ENCODE measurements at places on chromosomes 1 and 21. TPM values are rescaled to one million over a fixed set of nuclear protein-coding genes. Genes with fewer than 3 reads are reported as not detected.

AMY1C gene
- not detected for total RNA-seq

FNDC5 gene
- not detected for total RNA-seq

ANGPTL3 gene
- not detected for total RNA-seq

TMPRSS15 gene
- not detected for total RNA-seq

SWT1 gene
- total RNA-seq, result 16.0 TPM

DNA sequence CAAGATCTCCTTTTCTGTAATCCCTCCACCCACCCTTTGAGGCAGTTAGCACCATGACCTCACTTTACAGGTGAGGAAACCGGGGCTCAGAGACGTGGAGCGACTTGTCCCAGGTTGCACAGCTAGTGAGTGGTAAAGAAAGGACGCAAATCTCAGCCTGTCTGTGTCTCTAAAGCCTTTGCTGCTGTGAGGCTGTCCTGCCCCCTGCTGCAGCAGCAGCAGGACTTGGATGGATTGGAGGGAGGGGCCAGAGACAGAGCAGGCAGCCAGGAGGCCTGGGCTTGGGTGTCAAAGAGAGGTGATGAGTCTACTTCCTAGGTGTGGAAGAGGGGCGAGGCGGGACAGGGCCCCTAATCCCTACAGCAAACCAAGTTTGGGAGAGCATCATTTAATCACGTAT, 69.6 kb downstream of the PTPRU start:
- no peak for DNase-seq
- H3K4me3 ChIP-seq, result no peak overlapping the region
- H3K27ac ChIP-seq, result no peak overlapping the region
- H3K36me3 ChIP-seq, result no peaks in the 10 kb centered on the region
- no peaks in the 10 kb centered on the region for H3K4me1 ChIP-seq

- no peaks in the 10 kb centered on the region for H3K36me3 ChIP-seq
- H3K4me1 ChIP-seq, result peaks cover 17% of the 10 kb centered on the region
- no peaks in the 10 kb centered on the region for H3K27me3 ChIP-seq
Measured at GRCh38 chr21:35528116-35529042, 479.3 kb upstream of the RUNX1 start.

GRCh38 chr1:193569096-193569982, 382.9 kb upstream of the B3GALT2 start:
- no peaks in the 10 kb centered on the region for H3K36me3 ChIP-seq
- DNase-seq, result no peak
- H3K27ac ChIP-seq, result no peak overlapping the region

DNA sequence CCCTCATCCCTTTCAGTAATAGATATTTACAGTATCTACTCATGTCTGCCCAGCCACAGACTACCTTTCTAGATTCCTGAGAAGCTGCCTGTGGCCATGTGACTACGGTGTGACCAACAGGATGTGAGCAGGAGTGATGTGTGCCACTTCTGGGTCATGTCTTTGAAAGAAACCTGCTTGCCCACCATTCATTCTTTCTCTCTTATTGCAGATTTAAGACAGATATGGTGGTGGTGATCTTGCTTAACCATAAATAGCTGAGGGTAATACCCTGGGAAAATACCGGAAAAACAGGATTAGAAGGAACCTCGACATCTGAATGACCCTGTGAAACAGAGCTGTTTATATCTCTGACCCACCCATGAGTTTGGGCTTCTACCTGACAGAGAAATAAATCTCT, 41.6 kb upstream of the GUCA2A start:
- no peak overlapping the region for H3K4me3 ChIP-seq
- H3K27me3 ChIP-seq, result no peaks in the 10 kb centered on the region
- no peak for DNase-seq
- H3K27ac ChIP-seq, result no peak overlapping the region
- H3K36me3 ChIP-seq, result peaks cover 36% of the 10 kb centered on the region

GRCh38 chr1:78385744-78386462, 104.9 kb upstream of the PTGFR start:
- no peaks in the 10 kb centered on the region for H3K36me3 ChIP-seq
- no peak for DNase-seq
- H3K27me3 ChIP-seq, result no peaks in the 10 kb centered on the region

DNA sequence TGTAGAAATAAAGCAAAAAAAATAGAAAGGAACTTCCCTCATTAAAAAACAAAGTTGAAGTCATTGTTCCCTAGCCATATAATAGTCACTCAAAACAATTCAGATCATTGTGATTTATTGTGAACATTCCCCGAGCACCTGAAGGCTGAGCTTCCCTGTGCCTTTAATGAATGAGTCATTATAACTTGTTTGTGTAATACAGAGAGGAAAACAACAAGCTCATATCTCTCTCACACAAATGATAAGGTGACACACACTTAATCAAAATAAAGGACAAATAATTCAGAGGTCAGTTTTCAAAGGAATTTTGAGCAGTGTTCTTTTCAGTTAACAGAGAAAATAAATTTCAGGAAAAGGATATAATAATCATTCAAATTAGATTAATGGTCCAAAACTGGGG, 326.2 kb downstream of the DUSP10 start:
- no peak for DNase-seq
- H3K36me3 ChIP-seq, result no peaks in the 10 kb centered on the region
- no peak overlapping the region for H3K27ac ChIP-seq
- H3K4me3 ChIP-seq, result no peak overlapping the region
- H3K4me1 ChIP-seq, result no peaks in the 10 kb centered on the region
- H3K27me3 ChIP-seq, result no peaks in the 10 kb centered on the region
